WERI-Rb-1 (cell line): ENCODE measurements at places on chromosomes 5 and 9.

DNA sequence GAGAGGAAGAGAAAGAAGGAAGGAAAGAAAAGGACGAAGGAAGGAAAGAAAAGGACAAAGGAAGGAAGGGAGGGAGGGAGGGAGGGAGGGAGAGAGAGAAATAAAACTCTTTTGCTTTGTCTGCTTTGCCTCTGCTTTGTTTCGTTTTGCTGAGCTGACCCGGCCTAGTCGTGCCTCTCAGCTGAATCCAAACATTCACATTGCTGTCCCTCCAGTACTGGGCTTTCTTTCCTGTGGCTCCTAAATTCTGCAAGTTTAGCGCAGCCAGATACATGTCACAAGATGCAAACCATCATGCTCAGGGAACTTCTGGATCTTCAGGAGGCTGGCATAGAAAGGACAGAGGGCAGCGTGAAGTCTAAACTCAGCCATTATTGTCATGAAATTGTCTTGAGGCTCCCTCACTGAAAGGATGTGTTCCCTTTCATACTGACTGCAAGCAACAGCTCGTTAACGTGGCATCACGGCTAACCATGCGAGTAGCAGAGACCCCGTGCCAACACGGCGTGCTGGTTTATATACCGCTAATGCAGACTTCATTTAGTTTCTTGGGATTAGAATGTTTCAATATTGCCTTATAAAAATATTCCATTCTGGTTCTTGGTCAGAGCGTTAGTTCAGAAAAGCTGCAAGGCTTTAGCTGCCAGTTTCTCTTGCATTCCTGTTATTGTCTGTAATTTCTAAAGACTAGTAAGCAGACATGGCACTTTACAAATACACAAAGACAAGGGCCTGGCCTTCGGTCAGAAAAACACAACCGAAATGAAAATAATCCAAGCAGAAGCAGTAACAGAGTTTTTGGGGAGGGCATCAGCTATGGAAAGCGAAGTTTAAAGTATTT, 94.2 kb downstream of the TMEM174 start:
- no peak for DNase-seq

- DNase-seq, result no peak
Measured at GRCh38 chr5:44983006-44983405, 174.3 kb downstream of the MRPS30 start.

DNA sequence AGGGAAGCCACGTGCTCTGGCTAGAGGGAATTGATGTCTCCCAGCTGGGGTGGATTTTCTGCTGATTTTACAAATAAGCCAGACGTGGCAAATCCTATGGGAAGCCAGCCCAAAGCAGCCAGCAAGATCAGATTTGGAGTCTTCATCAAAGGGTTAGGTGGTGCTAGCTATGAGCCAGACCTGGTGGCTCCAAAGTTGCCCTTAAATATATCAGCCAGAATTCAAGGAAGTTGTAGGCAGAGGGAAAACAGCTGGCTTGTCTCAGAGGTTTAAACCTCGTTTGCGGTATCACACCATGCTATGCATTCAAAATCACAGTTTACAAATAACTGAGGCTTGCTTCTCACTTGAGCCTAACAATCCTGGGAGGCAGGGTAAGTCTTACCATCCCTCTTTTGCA, 313.2 kb downstream of the MLLT3 start:
- DNase-seq, result no peak

GRCh38 chr9:135565636-135566035, 4.1 kb downstream of the PAEP start:
- DNase-seq, result no peak

GRCh38 chr5:157593052-157593757, 17.6 kb upstream of the ADAM19 start:
- DNase-seq, result no peak

- no peak for DNase-seq
Measured at GRCh38 chr5:93674866-93675459, 66.4 kb downstream of the POU5F2 start.

DNA sequence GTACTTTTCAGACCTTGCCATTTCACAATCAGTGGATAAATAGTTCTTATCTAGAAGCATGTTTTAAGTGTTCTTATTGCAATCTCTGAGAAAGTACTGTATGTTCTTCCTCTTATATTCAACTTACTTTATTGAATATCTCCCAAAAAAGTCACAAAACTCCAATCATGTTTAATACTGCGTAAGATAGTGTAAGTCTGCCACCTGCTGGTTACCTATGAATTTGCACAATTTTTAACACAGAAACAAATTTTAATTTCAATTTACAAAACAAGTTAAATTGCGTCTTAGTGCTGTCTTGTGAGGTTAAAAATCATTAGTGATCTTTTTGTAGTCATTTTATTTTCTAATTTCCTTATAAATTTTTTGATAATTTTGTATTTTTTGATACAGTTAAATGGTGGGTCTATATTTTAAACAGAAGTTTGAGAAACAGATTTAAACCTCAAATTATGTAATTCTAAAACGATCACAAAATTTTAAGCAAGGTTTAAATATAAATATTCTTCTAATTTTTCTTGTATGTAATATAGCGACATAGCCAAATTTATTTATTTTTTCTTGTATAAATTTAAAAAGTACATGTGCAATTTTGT, 115.8 kb downstream of the EMB start:
- no peak for DNase-seq

DNA sequence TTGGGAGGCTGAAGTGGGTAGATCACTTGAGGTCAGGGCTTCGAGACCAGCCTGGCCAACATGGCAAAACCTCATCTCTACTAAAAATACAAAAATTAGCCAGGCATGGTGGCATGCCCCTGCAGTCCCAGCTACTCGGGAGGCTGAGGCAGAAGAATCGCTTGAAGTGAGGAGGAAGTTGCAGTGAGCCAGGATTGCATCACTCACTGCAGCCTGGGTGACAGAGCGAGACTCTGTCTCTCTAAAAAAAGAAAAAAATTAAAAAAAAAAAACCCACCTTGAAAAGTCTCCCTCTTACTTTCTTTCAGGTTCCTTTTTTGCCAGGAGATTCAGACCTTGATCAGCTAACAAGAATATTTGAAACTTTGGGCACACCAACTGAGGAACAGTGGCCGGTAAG, 34.2 kb downstream of the CDK7 start:
- DNase-seq, result no peak

GRCh38 chr5:19270153-19270552, 717.8 kb downstream of the CDH18 start:
- peak; percentile 68 for DNase-seq

DNA sequence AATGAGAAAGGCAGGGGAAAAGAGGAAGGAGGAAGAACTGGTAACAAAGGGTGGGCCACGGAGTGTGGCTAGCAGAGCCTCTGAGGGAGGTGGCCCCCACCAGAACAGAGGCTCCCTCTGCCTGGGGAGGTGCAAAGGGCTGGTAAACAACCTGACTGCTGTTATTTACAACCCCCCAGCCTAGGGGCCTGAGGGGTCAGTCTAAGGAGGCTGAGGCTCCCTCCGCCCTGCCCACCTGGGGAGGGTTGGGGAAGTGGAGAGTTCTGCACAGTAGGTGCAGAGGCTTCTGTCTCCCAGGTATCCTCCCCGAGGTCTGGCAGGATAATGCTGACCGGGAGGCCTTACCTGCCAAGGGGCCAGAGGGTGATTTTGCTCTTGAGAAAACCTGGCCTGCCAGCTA, 35.6 kb upstream of the SMU1 start:
- DNase-seq, result no peak

DNA sequence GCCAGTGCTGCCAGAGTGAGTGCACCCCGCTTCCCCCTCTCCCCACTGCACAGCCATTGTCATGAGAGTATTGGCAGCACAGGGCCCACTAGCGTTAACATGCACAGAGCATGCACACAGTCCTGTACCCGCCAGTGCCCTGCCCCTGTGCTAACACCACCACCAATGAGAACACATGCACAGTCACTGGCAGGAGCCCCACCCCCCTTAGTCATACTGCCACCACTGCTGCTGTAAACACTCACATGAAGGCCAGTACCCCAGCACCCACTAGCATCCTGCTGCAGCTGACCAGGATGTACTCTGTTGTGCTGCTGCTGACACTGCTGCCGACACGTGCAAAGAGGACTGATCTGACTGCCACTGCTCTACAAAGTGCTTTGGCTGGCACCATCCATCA, 19.5 kb upstream of the RANBP6 start:
- DNase-seq, result no peak

DNA sequence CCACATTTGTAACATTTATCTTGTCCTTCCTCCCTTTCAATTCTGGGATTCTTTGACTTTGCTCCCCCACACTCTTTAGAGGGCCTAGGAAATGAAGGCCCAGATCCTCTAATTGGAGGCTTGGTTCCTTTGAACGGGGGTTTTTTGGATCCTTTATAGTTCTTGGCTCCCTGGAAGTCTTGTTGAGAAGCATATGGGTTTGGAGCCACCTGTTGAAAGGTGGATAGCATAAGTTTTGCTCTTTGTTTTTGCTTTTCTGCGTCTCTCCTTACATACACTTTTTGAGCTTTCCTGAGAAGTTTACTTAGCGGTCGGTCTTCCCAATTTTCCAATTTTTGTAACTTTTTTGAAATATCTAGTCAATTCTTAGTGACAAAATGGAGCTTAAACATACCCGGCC, 17.8 kb downstream of the IFT74 start:
- no peak for DNase-seq

DNA sequence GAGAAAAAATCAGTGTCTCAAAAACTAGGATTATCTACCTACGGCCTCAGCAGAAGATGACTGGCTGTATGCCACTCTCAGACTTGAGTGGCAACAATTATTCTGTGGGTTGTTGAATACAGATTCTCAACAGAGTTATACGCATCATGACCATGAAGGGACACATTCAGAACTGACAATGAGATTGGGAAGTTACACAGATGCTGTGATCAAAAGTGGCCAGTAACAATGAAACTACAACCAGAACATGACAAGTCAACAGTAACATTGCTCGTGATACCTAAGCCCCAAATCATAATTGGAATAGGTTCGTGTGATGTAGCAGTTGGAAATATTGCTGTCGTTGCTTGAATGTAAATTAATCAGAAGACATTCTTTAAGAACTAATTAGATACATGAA, 957.5 kb upstream of the CDH9 start:
- no peak for DNase-seq

DNA sequence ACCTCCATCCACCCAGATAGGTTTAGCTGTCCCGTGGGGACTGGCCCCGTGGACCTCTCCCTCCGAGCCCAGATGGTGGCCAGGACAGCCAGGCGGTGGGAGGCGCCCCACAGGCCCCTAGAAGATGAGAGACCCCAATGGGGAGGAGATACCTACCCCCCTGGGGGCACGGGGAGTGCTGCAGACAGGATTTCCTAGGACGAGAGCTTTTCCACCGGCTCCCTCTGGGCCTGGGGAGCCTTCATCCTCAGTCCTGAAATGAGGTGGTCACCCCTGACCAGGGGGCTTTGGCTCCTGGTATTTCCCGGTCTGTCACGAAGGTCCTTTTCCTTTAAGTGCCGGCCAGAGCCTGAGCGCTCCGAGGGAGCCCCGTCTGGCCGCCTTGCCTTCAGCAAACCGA, 46.8 kb downstream of the MRPL36 start:
- DNase-seq, result peak; percentile 8

GRCh38 chr5:140631831-140632365, 1.1 kb downstream of the CD14 start:
- DNase-seq, result peak; percentile 19

DNA sequence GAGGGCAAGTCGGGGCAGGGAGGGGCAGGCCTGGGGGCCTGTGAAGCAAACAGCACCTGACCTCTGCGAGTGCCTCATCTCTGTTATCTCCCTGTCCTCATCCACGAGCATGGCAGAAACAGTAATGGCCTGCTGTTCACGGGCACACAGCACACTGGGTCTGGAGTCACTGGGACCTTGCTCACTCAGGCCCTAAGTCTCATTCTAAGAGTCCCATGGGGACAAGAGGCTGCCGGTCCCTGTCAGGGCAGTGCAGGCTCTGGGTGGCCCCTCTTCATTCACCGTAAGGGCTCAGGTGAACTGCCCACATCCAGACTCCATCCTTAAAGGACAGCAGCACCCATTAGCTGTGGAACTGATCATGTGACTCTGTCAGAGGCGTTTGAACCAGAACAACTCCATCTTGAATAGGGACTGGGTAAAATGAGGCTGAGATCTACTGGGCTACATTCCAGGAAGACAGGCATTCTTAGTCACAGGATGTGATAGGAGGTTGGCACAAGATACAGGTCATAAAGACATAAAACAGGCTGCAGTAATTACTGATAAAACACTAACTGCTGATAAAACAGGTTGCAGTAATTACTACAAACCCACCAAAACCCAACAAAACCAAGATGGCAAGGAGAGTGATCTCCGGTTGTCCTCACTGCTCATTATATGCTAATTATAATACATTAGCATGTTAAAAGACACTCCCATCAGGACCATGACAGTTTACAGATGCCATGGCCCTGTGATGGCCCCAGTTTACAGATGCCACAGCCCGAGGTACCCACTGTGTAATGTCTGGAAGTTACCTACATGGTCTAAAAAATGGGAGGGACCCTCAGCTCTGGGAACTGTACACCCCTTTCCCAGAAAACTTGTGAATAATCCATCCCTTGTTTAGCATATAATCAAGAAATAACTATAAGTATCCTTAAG, 28.7 kb downstream of the BICD2 start:
- DNase-seq, result no peak

DNA sequence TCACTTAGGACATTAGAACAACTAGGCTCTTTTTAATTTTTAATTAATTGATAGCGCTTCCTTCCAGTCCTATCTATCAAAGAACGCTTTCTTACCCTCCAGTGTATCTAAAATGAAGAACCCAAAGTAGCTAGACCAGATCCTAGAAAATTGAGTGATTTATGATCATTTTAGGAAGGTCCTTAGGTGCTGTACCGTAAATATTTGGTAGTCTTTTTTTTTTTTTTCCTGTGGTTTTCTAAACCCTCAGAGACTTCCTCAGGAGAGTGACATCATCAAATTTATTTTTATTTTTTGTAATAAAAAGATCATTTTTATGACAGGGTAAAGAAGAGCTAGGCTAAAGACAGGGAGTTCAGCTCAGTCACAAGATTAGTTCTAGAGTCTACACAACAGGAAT, 197.4 kb downstream of the WDR70 start:
- DNase-seq, result no peak

- DNase-seq, result no peak
Measured at GRCh38 chr9:23829580-23830475, 3.8 kb upstream of the ELAVL2 start.

GRCh38 chr9:13439685-13440476, 160.4 kb upstream of the MPDZ start:
- DNase-seq, result no peak

GRCh38 chr9:128249908-128250838, 25.6 kb downstream of the GOLGA2 start:
- peak; percentile 81 for DNase-seq

DNA sequence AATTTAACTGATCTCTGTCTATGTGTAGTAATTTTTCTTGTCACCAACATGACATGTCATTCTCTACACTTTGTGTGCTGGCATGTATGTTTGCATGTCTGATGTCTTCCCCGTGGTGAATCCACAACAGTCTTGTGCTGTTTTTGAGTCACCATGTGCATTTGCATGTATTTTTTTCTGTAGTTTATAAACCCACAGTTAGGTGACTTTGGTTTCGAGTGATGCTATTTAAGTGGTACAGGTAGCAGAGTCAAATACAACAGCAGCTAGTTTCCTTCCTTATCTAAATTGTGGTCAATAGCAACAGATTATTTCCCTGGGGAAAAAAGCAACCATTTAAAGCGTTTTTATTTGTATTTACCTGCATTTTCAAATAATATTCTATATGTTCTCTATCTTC, 89.9 kb upstream of the FSD1L start:
- DNase-seq, result no peak
